ENCODE measurements at places on chromosomes 3 and 15.

DNA sequence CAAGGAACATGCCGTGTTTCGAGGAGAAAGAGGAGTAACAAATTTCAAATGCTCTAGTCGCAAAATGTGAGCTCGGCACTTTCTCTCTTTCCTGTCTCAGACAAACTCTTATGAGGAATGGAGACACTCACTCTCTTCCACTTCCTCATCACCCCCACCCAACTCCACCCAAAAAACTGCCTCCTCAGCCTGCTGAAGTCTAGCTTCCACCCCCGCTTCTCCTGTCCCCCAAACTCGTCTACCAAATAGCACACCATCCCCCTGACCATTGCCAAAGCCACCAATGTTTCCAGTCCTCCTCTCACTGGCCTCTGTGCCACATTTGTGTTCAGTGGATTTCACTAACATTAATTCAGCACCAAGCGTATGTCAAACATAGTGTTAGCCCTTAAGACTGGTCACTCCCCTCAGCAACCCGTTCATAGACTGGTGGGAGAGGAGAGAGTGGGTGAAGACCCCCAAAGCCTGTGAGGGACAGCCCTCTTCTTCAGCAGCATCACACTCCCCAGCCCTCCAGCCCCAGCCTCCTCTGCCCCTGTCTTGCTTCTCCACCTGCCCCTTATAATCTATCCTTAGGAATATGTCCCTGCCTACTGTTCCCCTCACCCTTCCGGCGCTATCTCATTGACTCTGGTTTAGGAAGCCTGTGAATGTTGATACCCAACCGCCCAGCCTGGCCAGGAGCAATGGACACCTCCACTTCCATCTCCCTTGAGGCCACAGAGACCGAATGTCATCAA, 77.3 kb downstream of the FAM174B start:
- DNase-seq, result no peak

GRCh38 chr3:107761391-107761790, 238.6 kb downstream of the BBX start:
- no peak for DNase-seq

DNA sequence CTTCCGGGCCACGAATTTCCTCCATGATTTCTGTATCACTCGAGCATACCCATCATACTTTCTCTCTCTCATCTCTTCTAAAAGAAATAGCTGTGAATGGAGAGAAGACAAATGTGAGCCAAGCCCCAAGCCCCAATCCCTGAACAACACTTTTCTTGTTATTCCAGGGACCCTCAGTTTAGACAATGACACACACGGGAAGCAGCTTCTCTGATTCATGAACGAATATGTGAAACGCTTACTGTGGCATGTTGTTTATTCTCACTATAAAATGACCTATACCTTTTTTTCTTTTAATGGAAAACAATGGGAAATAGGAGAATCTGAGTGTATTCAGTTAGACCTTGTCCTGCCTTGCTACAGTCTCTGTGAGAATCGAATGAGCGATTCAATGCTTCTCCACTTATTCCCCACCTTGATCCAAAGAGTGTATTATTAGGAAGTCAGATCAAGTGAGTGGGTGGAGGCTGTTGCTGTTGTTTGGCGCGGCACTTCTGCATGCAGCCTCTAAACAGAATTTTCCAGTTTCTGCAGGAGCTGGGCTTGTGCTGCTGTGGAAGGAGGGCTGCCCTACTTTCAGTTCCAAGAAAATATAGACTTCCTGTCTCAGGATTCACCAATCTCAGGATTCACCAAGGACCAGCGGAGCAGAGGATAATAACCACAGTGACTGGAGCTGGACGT, 32.4 kb upstream of the LDHAL6B start:
- DNase-seq, result no peak

DNA sequence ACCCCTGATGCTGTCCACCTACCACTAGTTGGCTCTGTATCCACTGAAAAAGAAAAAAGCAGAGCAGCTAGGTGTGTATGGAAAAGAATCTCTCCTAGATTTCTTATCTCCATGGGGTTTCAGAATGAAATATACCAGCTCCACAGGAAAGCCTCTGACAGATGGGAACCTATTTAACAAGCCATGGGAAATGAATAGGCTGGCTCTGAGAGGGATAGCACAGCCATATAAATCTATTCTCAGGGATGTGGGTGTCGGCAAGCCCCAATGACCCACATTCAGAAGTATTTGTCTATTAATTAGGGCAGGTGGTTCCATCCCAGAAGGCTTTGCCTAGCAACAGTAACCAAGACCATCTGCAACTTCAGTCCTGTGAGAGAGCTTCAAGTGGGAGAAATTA, 694.1 kb downstream of the AGBL1 start:
- DNase-seq, result no peak

GRCh38 chr3:41863024-41863423, 98.9 kb downstream of the ULK4 start:
- no peak for DNase-seq

- DNase-seq, result no peak
Observed at GRCh38 chr15:63826528-63826927, 7.2 kb downstream of the HERC1 start.

DNA sequence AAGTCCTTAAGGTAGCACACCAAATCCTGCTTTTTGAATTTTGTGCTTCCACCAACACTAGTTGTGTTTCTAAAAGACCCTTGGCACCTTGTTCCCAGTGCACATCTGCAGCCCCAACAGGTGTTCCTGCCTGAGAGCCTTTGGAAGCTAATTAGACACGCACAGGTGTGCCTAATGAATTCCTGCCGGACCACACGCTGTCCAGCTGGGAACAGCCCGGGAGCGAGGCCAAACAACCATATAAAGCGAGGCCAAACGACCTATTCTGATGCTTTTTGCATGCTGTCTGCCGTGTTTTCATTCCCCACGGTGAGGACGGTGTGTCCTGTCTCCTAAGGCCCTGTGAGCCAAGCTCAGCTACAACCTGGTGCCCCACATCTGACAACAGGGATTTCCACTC, 99.5 kb downstream of the ATG7 start:
- no peak for DNase-seq

DNA sequence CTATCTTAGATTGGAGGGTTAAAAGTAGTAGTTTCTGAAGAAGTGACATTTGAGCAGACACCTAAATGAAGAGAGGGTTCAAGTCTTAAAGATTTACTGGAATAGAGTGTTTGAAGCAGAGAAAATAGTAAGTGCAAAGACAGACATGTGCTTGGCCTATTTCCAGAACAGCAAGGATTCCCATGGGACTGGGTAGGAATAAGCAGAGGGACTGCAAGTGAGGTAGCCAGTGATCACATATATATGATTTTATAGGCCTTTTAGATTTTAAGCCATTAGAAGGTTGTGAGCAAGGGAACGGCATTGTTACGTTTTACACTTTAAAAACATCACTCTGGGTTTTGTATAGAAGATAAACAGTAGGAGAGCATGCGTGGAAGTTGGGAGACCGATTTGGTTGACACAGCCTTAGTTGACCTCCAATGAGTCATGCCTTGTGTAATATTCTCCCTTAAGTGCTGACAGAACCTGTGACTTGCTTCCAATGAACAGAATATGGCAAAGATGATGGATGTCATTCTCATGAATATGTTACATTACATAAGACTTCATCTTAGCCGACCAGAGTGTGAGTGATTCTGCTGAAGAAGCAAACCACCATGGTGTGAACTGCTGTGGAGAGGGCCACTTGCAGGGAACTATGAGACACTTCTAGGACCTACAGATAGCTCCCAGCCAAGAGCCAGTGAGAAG, 37.1 kb upstream of the SLC4A7 start:
- no peak for DNase-seq

DNA sequence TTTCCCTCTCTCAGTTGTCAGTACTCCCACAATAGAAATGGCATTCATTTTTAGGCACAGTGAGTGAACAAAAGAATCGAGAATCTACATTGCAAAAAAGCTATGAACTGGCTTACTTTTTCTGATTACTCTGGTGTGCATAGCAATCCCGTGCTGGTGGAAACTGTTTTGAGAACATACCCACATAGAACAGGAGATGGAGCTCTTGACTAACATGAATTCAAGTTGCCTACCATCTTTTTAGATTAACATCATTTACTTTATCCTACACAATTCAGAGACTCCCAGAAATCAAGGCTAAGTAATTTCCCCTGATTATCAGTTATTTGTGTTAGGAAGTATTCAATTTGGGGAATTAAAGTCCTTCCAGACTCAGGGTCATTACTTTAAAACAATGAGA, 326.6 kb downstream of the ARPP21 start:
- DNase-seq, result no peak

DNA sequence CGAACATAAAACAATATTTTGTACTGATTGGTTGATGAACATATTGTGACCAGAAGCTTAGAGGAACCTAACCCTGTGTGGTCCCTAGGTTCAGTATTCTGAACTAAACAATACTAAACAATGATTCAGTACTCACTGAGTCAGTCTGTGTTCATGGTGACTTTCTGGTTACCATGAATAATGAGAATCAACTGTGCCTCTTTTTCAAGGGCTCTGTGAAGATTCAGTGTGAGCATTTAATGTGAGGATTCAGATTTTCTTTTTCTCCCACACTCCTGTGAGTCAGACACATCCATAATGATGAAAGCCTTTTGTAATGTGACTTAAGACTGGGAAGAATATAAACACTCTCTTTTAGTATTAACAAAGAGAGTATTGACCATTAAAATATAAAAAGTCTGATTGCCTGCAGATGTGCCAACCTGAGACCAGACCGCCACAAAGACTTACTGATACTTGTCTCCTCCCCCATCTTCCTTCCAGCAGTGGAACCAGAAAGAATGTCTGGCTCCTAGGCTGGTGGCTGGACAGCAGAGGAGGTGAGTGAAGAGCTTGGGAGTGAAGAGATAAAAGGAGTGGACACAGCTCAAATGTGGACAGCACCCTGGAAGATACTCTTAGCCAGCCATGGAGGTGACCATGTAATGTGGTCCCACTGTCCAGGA, 17.6 kb upstream of the ACTL6A start:
- no peak for DNase-seq

DNA sequence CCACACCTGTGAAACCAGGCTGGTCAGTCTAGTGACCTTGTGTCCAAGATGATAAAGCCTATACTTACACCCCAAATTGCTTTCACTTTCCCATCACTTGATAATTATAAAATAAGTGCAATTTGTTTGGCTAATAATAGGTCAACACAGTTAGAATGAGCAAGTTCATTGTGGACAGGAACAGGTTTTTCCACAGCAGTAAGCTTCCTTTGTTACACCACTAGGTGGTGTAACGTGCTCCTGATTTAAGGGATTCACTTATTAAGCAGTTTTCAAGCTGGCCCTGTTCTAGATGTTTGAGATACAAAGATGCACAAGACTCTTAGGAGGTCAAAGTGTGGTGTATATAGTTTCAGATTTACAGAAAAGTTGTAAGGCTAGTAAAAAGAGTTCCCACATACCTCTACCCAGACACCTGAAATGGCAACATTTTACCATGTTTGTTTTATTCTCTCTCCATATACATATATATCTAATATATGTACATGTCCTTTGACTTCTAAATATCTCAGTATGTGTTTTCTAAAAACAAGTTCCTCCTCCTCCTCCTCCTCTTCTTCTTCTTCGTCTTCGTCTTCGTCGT, 6.8 kb upstream of the MFSD1 start:
- no peak for DNase-seq

GRCh38 chr3:59880717-59881116, 830.9 kb upstream of the CFAP20DC start:
- no peak for DNase-seq

DNA sequence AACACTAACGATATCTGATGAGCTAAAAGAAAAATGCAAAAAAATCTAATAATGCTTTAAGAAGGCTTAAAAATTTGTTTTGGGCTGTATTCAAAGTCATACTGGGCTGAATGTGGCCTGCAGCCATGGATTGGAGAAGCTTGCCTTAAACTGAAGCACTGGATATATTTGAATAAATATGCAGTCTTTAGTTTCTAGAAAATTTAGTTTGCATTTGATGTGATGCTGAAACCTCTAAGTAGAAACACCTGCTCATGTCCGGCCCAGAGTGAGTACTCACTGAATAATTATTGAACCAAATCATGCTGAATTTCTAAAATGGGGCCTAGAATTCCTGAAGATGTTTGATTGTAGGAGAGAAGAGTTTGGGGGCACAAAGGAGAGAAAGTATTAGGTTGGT, 43.9 kb downstream of the ABHD5 start:
- no peak for DNase-seq

DNA sequence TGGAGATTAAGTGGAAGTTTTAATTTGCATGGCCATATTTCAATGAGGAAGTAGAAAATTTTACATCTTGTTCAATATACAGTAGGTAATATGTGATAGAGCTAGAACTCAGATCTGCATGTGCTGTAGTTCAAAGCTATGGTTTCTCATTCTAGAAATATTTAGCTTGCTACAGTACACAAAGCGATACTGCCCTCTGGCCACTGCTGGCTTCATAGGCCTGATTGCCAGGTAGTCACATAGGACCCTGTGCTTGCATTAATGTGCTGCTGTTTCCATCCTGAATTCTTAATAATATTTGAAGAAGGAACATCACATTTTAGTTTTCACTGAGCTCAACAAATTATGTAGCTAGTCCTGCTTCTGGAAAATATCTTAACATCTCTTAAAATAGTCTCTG, 87.0 kb downstream of the PLSCR2 start:
- no peak for DNase-seq

DNA sequence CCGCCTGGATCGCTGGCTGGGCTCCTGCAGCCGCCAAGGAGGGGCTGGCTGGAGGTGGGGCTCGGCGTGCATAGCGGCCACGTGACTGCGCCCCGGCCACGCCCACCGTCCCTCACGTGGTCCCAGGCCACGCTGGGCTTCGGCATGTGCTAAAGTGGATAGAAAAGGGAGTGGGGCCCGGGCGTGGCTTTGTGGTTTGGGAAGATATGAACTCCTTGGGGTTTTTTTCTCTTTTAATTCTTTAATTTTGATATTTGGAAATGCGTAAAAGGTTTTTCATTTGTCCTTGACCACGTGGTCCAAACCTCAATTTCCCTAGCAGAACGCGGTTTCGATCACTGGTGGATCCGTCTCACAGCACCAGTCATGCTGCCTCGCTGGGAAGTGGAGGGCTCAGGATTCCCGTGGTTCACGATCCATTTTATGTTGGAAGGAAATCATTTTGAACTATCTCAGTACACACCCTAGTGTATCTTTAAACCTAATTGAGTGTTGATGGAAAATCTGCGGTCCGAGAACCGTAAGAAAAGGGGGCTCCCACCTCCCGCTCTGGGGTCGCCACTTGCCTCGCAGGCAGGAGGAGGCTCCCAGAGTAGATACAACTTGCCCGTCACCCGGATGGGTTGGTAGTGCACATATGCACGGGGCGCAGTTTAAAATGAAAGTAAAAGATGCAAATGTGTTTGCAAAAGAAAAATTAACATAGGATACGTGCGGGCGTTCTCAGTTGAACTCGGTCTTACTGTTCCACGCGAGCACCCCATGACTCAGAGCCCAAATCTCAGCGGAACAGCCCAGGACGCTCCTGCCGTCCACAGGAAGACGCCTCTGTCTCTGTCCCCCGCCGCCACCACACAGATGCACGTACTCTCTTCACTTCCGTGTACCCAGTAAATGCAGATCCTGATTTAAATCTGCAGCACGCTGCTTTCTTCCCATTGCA, 141.9 kb downstream of the PGPEP1L start:
- peak; percentile 47 for DNase-seq

GRCh38 chr3:101532783-101533602, 20.0 kb upstream of the SENP7 start:
- no peak for DNase-seq

GRCh38 chr3:73513260-73513659, 111.5 kb downstream of the PDZRN3 start:
- DNase-seq, result no peak

GRCh38 chr3:100972867-100973266, 20.4 kb downstream of the ABI3BP start:
- DNase-seq, result no peak

- no peak for DNase-seq
Observed at GRCh38 chr3:151539599-151539998, 78.7 kb upstream of the IGSF10 start.
